ENCODE measurements at places on chromosomes 3 and 15.

DNA sequence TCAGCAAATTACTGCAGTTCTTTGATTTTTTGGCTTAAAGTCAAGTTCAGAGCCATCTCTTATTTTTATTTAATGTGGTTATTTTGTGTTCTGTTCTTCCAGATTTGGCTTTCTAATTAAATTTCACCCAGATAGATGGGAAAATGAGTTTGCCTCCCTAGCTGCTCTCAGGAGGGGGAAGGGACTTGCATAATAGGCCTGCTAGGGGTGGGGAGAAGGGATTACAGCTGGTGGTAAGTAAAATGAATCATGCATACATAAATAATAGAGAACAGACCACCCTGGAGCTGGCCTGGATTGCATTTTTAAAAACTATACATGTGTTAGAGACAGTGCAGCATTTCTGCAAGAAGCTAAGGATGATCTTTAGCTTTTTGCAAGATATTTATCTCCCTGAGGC is 3.9 kb upstream of the PXYLP1 start:
- DNase-seq: no peak

- DNase-seq: no peak
Observed at GRCh38 chr3:129827765-129828164, 65.7 kb downstream of the TMCC1 start.

DNA sequence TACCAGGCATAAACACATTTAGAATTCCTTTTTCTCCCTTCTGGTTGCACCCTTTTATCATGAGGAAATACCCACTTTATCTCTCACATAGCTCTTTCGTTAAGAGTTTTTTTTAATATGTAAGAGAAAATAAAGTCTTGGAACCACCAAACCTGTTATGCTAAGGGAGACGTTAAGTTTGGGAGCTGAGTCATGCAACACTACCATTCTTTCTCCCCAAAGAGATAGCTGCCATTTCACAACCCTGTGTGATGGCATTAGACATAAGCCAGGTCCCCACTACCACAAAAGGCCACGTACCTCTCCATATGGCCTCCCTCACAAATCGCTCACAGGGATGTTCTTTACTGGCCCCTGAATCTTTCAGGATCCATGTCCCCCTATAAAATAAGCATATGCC is 7.6 kb upstream of the NIPA1 start:
- no peak for DNase-seq

DNA sequence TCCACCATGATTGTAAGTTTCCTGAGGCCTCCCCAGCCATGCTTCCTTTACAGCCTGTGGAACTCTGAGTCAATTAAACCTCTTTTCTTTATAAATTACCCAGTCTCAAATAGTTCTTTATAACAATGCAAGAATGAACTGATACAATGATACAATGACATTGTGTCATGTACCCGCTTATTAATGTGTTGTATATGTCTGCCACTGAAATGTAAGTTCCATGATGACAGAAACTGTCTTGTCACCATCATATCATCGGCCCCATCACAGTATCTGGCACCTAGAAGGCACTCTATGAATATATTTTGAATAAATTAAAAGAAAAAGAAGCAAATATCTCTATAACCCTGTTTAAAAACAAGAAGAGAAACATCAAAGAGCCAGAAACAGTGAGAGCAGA is 29.6 kb downstream of the FEZF2 start:
- DNase-seq: no peak

GRCh38 chr3:51622868-51623267 is 48.2 kb upstream of the TEX264 start:
- DNase-seq: no peak

DNA sequence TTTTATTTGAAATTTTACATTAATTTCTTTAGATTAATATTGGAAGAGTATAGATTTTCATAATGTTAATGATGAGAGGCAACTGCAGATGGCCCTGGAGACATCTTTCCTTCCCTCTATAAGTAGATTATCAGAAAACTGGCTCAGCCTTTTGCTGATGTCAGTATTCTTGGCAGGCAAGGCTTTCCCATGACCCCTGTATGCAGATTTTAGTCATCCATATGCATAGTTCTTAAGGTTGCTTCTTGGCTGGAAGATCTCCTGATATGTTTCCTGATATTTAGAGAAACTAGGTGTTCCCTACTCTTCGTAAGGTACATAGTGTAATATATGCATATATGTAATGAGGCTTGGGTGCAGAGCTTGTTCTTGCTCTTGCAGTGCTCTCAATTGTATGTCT is 911.4 kb downstream of the EPHA3 start:
- no peak for DNase-seq

DNA sequence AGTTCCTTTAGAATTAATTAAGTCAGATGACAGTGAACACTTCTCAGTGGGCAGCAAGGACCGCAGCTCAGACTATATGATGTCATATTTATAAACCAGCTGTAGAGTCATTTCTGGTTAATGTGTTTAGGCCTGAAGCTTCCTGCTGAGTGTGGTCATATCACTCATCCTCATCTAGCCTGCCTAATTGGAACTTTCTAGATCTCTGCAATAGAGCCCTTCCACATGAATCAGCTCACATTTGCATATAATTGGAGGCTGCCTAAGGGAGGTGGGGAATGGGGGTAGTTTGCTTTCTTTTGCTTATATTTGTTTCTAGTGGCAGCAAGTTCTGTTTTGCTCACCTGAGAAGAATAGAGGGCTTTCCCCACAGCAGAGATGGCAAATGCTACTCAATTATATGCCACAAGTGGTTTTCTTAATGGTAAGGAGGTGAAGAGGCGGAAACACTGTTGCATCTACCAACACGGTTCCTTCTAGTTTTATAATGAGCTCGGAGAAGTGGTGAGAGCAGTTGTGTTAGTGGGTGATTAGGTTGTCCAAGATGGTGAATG is 148.1 kb downstream of the KLHL25 start:
- no peak for DNase-seq

DNA sequence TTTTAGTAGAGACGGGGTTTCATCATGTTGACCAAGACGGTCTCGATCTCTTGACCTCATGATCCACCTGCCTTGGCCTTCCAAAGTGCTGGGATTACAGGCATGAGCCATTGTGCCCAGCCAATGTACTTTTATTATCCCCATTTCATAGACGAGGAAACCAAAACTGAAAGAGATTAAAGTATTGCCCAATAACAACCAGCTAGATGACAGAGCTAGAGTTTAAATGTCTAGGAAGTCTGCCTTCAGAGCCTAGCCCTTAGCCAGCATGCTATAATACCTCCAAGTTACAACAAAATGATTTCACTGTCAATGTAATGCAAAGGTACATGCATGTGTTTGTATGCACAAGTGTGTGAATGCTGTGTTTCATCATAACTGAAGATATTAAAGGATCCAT is 389.4 kb upstream of the RBMS3 start:
- no peak for DNase-seq

DNA sequence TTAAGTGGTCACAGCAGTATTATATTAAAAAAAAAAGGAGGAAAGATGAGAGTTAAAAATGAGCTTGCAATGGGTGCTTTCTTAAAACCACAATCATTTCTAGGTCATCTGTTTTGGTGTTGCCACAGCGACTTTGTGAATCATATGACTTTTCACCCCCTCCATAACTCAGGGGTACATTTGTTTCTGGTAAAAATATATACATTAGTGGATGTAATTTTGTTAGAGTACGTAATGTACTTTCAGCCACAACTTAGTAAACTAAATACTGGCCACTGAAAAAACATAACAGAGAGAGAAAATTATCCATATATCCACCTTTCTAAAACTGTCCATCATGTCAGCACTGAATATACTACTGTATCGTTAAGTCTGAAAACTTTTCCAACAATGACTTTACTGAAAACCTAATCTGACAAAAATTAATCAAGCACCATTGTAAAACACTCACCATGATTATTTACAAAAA is 3.4 kb downstream of the ANKRD28 start:
- DNase-seq: no peak

GRCh38 chr3:45585371-45585770 is 9.2 kb upstream of the LIMD1 start:
- DNase-seq: no peak

DNA sequence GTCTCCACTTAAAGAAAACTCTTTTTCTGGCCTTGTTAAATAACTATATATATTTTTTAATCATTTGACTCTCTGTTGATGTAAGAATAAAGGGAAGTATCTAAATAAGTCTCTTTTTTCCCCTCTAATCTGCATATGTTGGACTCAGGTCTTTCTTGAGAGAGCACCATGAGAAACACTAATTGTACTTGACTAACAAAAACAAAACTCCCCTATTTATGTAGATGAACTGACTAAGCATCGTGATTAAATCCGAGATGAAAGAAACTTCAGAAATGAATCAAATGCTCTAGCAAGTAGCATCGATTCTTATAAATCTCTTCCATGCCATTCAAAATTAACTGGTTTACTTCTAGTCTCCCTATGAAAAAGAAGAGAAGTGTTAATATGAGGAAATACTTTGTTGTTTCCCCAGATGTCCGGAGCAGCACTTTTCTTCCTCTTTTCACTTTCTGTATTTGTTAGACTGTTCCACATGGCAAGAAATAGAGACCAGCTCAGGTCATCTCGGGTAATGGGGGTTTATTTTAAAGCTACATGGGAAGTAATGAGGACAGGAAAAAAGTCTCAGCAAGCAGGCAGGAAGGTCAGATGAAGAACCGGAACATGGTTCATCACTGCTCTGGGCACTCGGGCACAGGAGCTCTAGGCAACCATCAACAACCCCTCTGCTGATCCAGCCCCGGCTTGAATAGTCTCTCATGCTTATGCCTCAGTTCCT is 288.3 kb downstream of the CNTN6 start:
- DNase-seq: peak; percentile 17

- no peak for DNase-seq
Observed at GRCh38 chr3:86056032-86056431, 934.9 kb downstream of the VGLL3 start.

Data from hippocampal formation (tissue), 2 donors.